ENCODE measurements at places on chromosomes 11 and 22.

GRCh38 chr22:50704510-50705218 lies 32.0 kb downstream of the SHANK3 start:
- no peak for DNase-seq

- DNase-seq = no peak
Observed at GRCh38 chr11:77981346-77981947, 13.0 kb downstream of the INTS4 start.

GRCh38 chr11:65204646-65205601 lies 23.2 kb downstream of the CAPN1 start:
- peak; percentile 34 for DNase-seq

GRCh38 chr11:124759266-124760204 lies 2.6 kb downstream of the ESAM start:
- DNase-seq = no peak

GRCh38 chr11:75056814-75057213 lies 39.9 kb downstream of the OR2AT4 start:
- no peak for DNase-seq

- DNase-seq = no peak
Observed at GRCh38 chr11:126059238-126059781, 3.4 kb downstream of the CDON start.

GRCh38 chr11:12674571-12674935 lies 332 bp downstream of the TEAD1 start:
- no peak for DNase-seq
